G401 (cell line): ENCODE measurements at places on chromosomes 4 and X. TPM values are rescaled to one million over a fixed set of nuclear protein-coding genes. Genes with fewer than 3 reads are reported as not detected.

KCNIP4 gene
- total RNA-seq, result not detected in 2 replicates

MAGED4 gene
- 9.0 and 25.8 TPM in 2 replicates for total RNA-seq

NEUROG2 gene
- total RNA-seq, result not detected in 2 replicates

ZDHHC9 gene
- total RNA-seq, result 5.0 and 6.3 TPM in 2 replicates

CFP gene
- 0.27 TPM in 1 of 2 replicates, not detected in the other for total RNA-seq

CACNA1F gene
- not detected in 2 replicates for total RNA-seq

SHROOM2 gene
- total RNA-seq, result 0.31 and 0.64 TPM in 2 replicates

SLC10A6 gene
- not detected in 2 replicates for total RNA-seq

PPARGC1A gene
- total RNA-seq, result not detected in 2 replicates

TIGD4 gene
- total RNA-seq, result 0.18 and 0.85 TPM in 2 replicates

MTNR1A gene
- not detected in 2 replicates for total RNA-seq

TMEM31 gene
- total RNA-seq, result not detected in 2 replicates

SULT1B1 gene
- not detected in 2 replicates for total RNA-seq

AFAP1 gene
- total RNA-seq, result 3.9 and 6.0 TPM in 2 replicates

ALPK1 gene
- not detected in 2 replicates for total RNA-seq

DCTD gene
- total RNA-seq, result 107 and 122 TPM in 2 replicates

MSANTD1 gene
- total RNA-seq, result 0.20 TPM in 1 of 2 replicates, not detected in the other

IL15 gene
- not detected in 2 replicates for total RNA-seq

NKRF gene
- 11.3 and 17.1 TPM in 2 replicates for total RNA-seq

CPLX1 gene
- 1.8 and 4.7 TPM in 2 replicates for total RNA-seq

MORC4 gene
- total RNA-seq, result 7.0 and 7.8 TPM in 2 replicates

ELF4 gene
- 8.4 and 16.1 TPM in 2 replicates for total RNA-seq

F11 gene
- not detected in 2 replicates for total RNA-seq

ABLIM2 gene
- 0.37 and 1.3 TPM in 2 replicates for total RNA-seq

HSFX3 gene
- total RNA-seq, result not detected in 2 replicates

RRH gene
- not detected in 2 replicates for total RNA-seq

CFI gene
- not detected in 2 replicates for total RNA-seq

CT47B1 gene
- not detected in 2 replicates for total RNA-seq

GPR34 gene
- total RNA-seq, result not detected in 2 replicates

CENPI gene
- total RNA-seq, result 32.7 and 35.1 TPM in 2 replicates

SLC10A4 gene
- not detected in 2 replicates for total RNA-seq

PNMA3 gene
- not detected in 2 replicates for total RNA-seq

HTN1 gene
- total RNA-seq, result not detected in 2 replicates

KDR gene
- total RNA-seq, result not detected in 2 replicates

ADH7 gene
- not detected in 2 replicates for total RNA-seq

F8A3 gene
- not detected in 2 replicates for total RNA-seq

BBS12 gene
- 3.3 and 3.6 TPM in 2 replicates for total RNA-seq

SSX2 gene
- not detected in 2 replicates for total RNA-seq

TLR10 gene
- not detected in 2 replicates for total RNA-seq

CXCL11 gene
- total RNA-seq, result not detected in 2 replicates

UGT2B11 gene
- total RNA-seq, result not detected in 2 replicates

TREX2 gene
- total RNA-seq, result not detected in 2 replicates

DCAF8L2 gene
- total RNA-seq, result not detected in 2 replicates

MGARP gene
- not detected in 2 replicates for total RNA-seq

MAGED4B gene
- total RNA-seq, result 31.3 and 32.8 TPM in 2 replicates

AMBN gene
- total RNA-seq, result not detected in 2 replicates

MXD4 gene
- total RNA-seq, result 53.2 and 72.2 TPM in 2 replicates

UGT2B10 gene
- total RNA-seq, result not detected in 2 replicates

PPP1R2C gene
- not detected in 2 replicates for total RNA-seq

IL2RG gene
- not detected in 2 replicates for total RNA-seq

YIPF6 gene
- total RNA-seq, result 9.4 and 15.7 TPM in 2 replicates

STARD8 gene
- total RNA-seq, result 0.31 and 0.98 TPM in 2 replicates
